ENCODE measurements at places on chromosomes 13 and 19.

DNA sequence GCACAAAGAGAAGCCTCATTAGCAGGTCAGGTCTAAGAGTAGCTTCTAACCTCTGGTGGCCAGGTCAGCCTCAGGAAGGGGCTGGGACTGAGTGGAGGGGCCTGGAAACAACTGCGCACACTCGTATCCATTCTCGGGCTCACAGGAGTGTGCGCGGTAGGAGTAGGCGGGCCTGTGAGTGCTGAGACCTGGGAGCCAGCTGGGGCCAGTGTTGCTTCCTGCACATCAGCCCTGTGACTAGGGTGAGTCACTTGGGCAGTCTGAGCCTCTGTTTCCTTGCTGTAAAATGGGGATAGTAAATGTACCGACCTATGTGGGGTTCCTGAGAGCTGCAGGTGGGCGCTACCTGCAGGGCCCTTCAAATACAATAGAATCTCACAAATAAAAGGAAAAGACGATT is 26.9 kb downstream of the SIN3B start:
- no peak for DNase-seq

GRCh38 chr13:24218977-24219376 is 58.5 kb downstream of the SPATA13 start:
- DNase-seq: no peak

GRCh38 chr19:28401739-28402424 is 811.1 kb downstream of the UQCRFS1 start:
- DNase-seq: no peak

GRCh38 chr19:40503320-40503695 is 36.5 kb downstream of the SPTBN4 start:
- no peak for DNase-seq

- DNase-seq: no peak
These were observed 47.0 kb downstream of the SMIM24 start for GRCh38 chr19:3433313-3433712.

GRCh38 chr19:49150106-49150943 is 4.9 kb downstream of the HRC start:
- peak; percentile 80 for DNase-seq

DNA sequence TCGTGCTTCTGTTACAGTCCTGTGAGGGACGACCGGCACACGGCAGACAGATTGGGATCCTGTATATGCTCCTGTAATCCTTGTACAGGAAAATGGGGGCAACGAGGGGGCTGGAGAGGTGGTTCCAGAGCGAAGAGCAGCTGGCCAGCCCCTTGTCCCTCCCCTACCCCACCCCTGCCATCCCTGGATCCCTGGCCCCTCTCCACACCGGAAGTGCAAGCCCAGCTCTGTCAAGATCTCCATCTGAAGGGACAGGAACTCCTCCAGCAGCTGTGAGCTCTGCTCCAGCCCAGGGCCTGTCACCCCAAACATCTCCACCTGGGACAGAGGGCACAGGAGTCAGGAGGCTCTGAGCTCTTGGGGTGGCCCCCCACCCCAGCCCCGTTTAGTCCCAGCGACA is 5.5 kb upstream of the CCER2 start:
- no peak for DNase-seq

DNA sequence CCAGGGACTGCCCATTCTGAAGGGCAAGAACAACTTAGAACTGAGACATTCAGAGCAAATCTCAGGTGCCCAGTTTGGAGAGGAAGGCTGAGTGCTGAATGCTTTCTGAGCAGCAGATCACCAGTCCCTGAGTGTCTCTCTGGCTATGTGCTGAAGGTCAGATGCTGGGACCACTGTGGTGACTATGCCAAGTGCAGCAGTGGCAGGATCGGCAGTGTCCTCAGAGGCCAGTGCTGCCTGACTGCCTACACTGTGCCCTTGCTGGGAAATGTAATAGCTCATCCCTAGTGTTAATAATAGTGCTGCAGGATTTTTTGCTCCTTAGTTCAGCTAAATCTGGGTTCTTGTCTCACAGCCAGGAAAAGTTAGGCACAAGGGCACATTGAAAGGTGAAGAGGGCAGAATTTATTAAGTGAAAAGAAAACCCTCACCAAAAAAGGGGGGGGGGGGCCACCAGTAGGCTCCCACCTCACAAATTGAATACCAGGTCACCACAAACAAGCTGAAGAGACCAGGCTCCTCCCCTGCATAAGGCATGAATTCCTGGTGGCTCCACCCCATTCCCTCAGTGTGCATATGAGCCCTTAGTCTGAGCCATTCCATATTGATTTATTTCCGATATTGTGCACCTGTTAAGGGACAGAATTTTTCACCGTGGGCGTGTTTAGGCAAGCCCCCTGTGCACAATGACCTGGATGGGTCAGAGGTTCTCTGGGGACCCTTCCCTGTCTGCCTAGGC is 18.5 kb downstream of the RFXAP start:
- no peak for DNase-seq

DNA sequence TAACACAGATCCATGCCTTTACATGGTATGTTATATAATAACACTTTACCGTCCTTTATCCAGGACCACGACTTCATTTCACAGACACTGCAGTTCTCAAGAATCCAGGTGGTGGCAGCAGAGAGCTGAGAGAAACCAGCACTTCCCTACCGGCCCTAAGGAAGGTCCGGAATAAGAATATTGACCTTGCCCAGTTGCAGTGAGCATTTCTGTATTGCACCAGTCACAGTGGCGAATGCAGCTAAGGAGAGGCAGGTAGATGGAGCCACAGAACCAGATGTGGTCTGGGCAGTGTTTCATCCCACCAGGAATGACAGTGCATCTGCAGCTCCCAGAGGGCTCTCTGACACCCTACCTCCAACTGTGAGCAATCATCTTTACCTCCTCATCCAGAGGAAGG is 44.6 kb downstream of the ZNF787 start:
- DNase-seq: peak; percentile 66

- no peak for DNase-seq
These were observed 2.2 kb upstream of the SERTAD3 start for GRCh38 chr19:40446263-40446784.

DNA sequence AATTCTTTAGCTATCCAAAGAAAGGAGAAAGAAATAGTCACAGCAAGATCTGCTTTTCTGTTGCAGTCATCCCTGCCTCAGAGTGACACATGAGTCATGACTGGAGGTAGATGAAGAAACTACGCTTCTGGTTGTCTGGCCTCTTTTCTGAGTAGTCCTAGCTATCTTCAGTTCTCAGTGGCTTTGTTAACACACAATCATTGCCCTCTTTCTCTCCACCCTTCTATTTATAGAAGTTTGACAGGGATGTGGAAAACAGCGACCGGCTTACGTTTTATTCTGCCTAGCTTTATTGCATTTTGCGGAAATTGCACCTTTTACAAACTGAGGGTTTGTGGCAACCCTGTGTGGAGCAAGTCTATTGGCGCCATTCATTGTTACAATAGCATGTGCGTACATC is 26.7 kb downstream of the SPATA13 start:
- DNase-seq: no peak

GRCh38 chr19:1070576-1070930 is 3.6 kb downstream of the ARHGAP45 start:
- DNase-seq: no peak

DNA sequence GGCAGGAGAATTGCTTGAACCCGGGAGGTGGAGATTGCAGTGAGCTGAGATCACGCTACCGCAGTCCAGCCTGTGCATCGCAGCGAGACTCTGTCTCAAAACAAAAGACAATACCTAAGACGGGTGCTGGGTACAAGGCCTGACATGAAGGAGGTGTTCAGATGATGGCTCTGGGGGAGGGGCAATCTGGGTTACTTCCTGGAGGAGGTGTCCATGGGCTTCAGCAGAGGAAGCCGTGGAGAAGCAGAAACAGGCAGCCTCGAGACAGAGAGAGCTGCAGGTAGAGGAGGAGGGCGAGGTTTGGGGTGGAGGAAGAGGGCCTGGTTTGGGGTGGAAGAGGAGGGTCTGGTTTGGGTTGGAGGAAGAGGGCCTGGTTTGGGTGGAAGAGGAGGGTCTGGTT is 3.6 kb downstream of the MISP start:
- DNase-seq: no peak

DNA sequence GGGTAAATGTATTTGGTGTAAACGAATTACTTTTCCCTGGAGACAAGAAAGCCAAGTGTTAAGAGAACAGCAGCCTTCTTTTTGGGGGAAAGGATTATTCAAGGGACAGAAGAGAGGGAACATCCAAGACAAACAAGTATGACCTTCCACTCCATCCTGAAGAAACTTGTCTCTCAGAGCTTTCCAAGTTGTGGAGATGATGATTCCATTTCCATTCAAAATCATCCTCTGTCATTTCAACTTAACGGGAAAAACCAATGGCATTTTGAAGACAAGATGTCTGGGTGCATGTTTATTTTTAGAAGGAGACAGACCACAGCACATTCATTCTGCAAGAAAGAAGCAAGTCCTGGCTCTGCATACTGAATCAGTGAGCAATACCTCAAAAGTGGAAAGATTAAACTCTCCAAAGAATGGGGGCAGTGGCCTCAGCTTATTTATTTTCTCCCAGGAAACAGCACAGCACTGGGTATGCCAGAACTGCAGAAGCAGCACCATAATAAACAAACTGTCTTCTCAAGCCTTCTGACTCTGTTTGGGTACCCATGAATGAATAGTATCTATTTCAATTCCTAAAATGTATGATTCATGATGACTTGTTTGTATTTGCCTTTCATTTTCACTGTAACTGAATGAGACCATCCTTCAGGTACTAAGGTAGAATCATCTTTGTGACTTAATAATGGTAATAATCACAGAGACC is 541.0 kb downstream of the RFC3 start:
- no peak for DNase-seq

- DNase-seq: no peak
These were observed 44.7 kb upstream of the USP29 start for GRCh38 chr19:57075125-57075524.

GRCh38 chr13:39329182-39329639 is 273.8 kb downstream of the LHFPL6 start:
- no peak for DNase-seq

DNA sequence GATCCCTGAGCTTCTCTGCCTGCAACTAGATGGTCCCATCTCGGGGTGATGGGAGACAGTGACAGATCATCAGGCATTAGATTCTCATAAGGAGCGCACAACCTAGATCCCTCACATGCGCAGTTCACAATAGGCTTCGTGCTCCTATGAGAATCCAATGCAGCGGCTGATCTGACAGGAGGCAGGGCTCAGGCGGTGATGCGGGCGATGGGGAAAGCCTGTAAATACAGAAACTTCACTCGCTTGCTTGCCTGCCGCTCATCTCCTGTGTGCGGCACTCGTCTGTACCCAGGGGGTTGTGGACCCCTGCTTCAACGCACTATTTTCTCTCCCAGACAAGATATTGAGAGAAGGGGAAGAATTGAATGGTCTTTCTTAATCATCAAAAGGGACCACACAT is 473.9 kb downstream of the ZNF536 start:
- DNase-seq: no peak

- peak; percentile 81 for DNase-seq
These were observed 2.1 kb upstream of the HOOK2 start for GRCh38 chr19:12777217-12778016.

- DNase-seq: no peak
These were observed 711.6 kb upstream of the SLITRK6 start for GRCh38 chr13:86510792-86511191.

GRCh38 chr13:80173224-80173623 is 167.7 kb downstream of the SPRY2 start:
- no peak for DNase-seq

GRCh38 chr19:48491793-48492123 is 19.9 kb downstream of the LMTK3 start:
- no peak for DNase-seq

- DNase-seq: no peak
These were observed 15.0 kb upstream of the TNFAIP8L1 start for GRCh38 chr19:4624301-4624700.

- no peak for DNase-seq
These were observed 74.5 kb downstream of the CYSLTR2 start for GRCh38 chr13:48728226-48728625.
